Adipocyte (in vitro differentiated cells): ENCODE measurements at places on chromosomes 11 and 22.

DNA sequence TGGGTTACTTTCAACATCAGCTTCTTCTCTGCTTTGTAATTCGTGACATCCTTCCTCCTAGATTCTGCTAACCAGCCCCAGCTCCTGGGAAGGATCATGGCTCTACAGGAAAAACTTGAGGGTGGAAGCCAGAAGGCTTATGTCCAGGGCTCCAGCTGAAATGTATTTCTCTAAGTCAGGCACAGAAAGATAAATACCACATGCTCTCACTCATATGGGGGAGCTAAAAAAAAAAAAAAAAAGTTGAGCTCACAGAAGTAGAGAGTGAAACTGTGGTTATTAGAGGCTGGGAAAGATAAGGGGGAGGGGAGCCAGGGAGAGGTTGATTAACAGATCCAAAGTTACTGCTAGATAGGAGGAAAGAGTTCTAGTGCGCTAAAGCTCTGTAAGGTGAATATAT lies 74.9 kb downstream of the DSCAML1 start:
- no peak for DNase-seq

- no peak for DNase-seq
Observed at GRCh38 chr11:88194990-88195389, 19.7 kb upstream of the RAB38 start.

DNA sequence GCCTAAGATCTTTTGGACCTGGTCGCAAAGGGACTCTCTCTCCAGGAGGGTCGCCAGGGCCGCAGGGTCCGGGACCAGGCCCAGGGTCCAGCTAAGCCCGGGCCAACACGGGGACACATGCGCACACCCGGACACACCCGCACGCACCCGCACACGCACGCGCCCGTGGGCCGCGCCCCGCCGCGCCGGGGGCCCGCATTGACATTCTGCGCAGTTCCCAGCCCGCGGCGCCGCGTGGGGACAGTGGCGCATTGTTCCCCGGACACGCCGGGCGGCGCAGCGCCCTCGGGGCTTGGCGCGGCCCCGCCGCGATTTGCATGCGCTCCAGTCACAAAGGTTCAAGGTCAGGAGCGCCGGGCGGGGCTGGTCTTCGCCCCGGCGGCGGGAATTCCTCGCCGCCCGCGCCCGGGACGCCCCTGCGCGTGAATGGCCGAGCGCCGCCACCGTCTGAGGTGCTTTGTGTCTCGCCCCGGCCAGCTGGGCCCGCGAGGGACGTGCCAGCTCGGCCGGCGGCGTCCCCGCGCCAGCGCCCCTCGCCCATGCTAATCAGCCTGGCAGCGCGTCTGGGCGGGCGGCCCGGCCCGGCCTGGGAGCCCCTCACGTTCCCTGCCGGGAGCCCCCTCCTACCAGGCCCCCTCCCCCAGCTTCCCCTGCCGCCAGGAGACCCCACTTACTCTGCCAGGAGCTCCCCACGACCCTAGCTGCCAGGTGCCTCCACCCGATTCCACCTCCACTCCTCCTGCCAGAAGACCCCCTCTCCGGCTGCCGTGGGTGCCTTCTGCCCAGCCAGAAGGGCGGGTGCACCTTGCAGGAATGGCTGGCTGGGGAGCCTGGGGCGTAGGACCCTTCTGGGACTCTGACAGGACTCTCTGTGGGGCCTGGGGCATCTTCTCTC lies 50.5 kb upstream of the WNT7B start:
- DNase-seq = peak; percentile 63

DNA sequence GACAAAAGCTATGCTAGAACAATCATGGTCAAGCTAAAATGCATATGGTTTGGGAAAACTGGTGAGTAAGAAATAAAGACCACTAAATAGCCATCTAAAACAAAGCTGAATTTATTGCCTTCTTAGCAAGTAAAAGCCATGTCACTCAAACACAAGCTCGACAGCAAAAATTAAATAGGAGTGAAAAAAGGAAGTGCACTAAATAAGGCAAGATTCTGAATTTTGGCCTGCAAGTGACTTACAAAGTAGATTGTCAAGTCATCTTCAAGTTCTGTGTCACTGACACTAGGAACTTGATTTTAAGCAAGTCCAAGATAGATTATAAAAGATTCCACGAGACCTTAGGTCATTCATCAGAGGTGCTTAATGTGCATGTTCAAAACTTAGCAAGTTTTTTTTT lies 27.4 kb downstream of the TUG1 start:
- no peak for DNase-seq

GRCh38 chr11:86013713-86014112 lies 55.2 kb downstream of the PICALM start:
- DNase-seq = peak; percentile 20

- no peak for DNase-seq
Observed at GRCh38 chr22:32339190-32340012, 18.3 kb upstream of the RFPL3 start.

- DNase-seq = peak; percentile 39
Observed at GRCh38 chr11:16338393-16338792, 18.0 kb downstream of the SOX6 start.

GRCh38 chr22:44611880-44612496 lies 90.0 kb upstream of the PRR5 start:
- DNase-seq = no peak

GRCh38 chr11:57674251-57674650 lies 6.3 kb downstream of the ZDHHC5 start:
- DNase-seq = no peak

DNA sequence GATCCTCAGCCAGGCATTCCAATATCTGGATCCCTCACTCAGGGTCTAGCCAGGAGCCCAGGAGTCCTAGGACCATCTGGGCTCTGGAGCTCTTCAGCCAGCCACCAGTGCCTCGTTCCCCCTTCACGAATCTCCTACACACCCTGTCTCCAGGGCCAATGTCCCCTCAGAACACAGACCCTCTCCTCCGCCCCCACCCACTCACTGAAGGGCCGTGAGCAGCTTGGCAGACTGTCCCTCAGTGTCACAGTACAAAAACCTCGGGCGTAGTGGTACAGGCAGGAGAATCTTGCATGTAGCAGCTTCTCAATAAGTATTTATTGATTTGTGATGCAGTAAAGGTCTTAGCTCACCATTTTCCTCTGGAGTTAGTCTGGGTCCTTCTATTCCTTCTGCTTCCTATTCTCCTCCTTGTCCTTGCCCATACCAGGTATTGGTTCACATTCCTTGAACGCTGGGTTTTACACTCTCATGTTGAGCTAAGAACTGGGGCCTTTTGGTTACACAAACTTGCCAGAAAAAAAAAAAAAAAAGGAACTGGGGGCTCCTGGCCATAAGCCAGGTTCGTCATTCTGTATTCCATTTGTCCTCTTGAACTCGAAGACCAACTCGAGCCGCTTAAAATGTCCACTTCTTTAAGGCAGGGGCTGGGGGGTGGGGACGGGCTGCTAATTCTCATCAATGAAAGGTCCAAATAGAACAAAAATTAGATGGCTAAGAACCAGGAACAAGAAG lies 2.3 kb downstream of the CXCR5 start:
- no peak for DNase-seq

DNA sequence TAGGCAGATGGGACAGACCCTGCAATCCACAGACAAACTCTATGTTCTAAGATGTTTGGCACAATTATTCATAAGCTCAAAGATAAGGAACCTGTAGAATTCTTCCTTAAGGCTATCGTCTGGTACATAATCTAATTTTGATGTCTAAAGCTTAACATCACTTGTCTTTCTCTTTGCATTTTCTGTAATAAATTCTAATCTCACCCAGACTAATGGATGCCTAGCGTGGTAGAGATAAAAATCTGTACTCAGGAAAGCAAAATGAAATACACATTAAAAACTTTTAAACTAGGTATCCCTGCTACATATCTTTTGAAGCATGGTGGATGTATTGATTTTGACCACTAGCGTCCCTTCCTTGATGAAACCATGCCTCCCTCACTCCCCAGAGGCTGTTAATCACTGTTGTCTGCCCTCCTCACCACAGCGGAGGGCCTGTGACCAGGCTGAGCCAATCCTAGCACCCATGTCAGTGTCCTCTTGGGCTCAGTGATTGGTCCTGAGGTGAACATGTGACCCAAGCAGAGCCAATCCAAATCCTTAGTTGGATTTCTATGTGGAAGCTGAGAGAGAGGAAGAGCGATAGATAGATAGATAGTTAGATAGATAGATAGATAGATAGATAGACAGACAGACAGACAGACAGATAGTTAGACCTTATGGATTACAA lies 82.2 kb upstream of the GRK3 start:
- no peak for DNase-seq

DNA sequence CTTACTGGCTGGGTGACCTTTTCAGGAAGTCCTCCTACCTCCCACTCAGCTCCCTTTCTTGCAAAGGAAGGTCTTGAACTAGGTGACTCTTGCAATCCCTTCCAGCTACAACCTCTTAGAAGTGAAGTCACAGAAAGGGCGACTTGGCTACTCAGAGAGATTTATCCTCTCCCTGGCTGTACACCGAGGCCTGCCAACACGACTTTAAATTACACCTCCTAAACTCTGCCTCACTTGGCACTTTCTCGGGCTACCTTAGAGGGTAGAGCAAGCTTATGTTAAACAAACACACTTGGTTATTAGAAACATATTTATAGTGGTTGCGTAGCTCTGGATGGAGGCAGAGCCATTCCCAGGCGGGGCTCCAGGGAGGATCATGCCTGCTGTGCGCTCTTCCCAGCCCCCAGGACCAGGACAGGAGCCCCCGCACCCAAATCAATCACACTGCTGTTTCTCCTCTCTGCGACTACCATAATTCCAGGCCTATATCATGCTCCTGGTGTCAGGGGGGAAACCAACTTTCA lies 358.4 kb downstream of the BUD13 start:
- no peak for DNase-seq

GRCh38 chr11:14932447-14932846 lies 39.7 kb downstream of the CALCA start:
- no peak for DNase-seq
